ENCODE measurements at places on chromosomes 16 and 17.

DNA sequence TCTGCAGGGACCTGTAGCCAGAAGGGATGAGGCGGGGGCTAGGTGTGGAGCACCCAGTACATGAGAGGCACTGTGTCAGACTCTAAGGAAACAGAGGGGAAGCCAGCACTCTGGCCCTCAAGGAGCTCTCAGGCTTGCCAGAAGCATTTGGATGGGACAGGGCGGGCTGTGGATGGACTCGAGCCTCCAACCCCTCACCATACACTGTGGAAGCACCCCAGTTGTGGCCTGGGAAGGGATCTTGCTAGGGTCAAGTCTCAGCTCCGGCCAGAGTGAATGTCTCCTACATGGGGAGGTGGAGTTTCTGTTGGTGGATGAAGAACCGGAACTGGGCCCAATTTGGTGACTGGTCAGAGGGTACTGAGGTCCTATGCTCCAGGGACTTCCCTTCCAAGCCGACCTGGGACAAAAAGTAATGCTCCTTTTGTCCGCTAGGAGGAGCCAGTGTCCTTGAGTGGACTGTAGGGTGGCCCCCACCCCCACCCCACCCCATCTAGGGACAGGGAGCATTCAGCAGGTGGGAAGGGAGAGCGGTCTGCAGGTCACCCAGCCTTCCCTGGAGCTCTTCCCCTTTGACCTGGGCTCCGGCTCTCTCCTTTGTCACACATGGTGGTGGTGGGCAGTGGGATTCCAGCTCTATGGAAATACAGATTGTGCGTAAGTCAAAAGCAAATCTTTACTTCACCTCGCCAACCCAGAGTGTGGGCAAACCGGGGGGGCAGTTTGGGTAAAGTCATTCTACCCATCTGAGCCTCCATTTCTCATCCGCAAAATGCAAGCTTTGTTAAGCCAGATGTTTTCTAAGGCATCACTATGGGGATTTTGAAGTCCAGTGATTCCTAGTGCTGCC, 20.4 kb upstream of the PHB1 start:
- DNase-seq, result no peak

GRCh38 chr17:15921640-15922039, 23.3 kb upstream of the ADORA2B start:
- DNase-seq, result no peak

GRCh38 chr17:79304884-79305283, 230.3 kb downstream of the ENGASE start:
- DNase-seq, result no peak

DNA sequence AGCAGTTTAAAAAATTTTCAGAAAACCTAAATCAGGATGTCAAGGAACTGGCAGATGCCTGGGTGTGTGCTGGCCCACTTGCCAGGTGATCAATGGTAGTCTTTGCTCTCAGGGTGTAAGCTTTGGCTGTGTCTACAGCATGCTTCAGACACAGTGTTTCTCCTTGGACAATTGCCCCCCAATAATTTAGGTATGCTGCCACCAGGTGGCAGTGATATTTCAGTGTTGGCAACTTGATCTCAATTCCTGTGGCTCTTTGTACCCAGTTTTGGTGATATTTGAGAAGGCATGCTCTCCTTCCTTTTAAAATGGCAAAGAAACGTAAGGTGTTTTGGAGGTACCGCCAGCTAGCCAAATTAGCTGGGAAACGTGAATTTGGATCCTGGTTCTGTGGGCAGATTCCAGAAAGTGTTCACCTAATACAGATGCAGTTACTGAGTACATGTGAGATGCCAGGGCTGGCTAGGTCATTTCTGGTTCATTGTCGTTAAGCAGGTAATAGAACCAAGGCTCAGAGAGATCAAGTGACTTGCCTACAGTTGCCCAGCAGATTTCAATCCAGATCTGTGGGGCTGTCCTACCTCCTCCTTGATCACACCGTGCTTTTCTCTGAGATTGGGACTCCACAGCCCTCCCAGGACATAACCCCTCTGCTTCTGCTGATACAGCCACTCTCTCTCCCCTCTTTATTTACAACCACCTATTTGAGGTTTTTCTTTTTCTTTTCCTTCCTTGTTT, 155.6 kb upstream of the PLCG2 start:
- DNase-seq, result no peak

- no peak for DNase-seq
These were observed 15.9 kb downstream of the ZC3H7A start for GRCh38 chr16:11780991-11781680.

GRCh38 chr16:12387311-12387710, 410.8 kb downstream of the SNX29 start:
- no peak for DNase-seq

- peak; percentile 27 for DNase-seq
These were observed 65.9 kb downstream of the EMP2 start for GRCh38 chr16:10514369-10515055.

DNA sequence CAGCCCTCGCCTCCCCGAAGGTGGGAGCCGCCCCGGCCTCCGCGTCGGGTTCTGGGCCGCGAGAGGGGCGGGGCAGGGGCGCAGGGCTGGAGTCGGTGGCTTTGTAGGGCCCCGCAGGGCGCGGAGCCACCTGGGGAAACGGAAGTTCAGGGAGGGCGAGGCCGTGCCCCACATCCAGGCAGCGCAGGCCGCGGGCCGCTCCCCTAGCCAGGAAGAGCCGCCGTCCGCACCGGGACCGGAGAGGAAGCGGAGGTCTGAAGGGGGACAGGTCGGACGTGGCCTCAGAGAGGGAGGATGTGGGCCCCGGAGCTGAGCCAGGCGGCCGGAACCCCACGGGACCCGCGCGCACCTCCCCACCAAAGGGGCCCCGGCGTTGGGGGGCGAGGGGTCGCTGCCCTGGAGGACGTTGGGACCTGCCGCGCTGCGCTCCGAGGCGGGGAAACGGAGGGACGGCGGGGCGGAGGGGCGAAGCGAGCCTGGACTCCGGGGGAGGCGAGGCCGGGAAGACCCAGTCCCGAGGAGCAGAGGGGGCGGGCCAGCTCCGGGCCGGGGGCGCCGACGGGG, 482 bp upstream of the SLC16A3 start:
- DNase-seq, result no peak

- DNase-seq, result no peak
These were observed 181.4 kb upstream of the WSCD1 start for GRCh38 chr17:5888811-5889210.

DNA sequence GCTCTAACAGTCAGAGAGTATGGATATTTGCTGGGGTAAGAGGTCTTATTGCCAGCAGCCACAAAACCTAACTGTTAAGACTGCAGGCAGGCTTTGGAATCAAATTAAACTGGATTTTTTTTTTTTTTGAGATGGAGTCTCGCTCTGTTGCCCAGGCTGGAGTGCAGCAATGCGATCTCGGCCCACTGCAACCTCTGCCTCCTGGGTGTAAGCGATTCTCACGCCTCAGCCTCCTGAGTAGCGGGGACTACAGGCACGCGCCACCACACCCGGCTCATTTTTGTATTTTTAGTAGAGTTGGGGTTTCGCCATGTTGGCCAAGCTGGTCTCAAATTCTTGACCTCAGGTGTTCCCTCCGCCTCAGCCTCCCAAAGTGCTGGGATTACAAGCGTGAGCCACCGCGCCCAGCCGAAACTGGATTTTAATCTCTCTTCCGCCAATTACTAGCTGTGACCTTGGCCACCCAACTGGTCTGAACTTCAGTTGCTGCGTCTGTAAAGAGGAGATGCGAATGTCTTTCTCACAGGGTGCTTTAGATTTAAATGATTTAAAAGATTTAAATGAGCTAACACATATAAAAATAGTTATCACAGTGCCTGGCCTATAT, 842 bp downstream of the MRPL10 start:
- no peak for DNase-seq

- DNase-seq, result no peak
These were observed 4.1 kb downstream of the HGS start for GRCh38 chr17:81687770-81688541.

All from BJ (cell line).